ENCODE measurements at places on chromosomes 1 and 21.
A peak's percentile ranks its signal among the peaks of the same experiment; 100 is the strongest.

DNA sequence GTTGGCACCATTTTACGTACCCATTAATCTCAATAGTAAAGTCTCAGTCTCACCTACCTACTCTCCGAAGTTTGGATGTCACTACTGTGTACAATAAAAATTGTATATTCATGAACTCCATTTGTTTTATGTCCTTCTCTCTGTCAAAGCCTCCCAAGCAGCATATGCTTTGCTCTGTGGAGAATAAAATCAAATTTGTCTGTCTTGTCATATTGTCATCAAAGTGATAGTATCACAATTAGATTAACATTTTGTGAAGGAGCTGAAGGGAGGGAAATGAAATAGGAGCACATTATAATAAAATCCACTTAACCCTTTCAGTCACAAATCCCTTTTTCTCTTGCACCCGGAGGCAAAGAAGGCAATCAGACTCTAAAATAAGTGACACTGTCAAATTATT lies 177.1 kb upstream of the RRP15 start:
- DNase-seq = no peak

DNA sequence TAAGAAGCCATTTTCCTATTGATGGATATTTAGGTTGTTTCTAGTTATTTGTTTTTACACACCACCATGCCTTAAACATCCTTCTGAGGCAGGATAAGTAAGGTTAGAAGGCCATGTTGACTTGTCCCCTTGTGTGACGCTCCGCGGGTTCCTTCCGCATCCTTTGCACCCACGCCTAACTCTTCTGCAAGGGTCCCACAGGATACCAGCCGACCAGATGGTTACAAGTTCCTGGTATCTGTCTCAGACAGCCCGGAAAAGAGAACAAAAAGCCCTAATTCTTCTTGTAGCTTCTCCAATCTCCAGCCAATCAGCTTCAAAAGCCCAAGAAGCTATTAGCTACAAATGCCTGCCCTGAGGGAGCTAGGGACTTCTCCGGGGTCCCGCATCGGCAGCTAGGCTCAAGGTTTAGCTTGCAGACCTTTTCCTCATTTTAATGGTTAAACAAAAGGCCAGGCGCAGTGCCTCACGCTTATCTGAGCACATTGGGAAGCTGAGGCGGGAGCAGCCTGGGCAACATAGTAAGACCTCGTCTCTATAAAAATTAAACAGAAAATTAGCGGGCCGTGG lies 4.9 kb upstream of the OTUD3 start:
- no peak for DNase-seq

DNA sequence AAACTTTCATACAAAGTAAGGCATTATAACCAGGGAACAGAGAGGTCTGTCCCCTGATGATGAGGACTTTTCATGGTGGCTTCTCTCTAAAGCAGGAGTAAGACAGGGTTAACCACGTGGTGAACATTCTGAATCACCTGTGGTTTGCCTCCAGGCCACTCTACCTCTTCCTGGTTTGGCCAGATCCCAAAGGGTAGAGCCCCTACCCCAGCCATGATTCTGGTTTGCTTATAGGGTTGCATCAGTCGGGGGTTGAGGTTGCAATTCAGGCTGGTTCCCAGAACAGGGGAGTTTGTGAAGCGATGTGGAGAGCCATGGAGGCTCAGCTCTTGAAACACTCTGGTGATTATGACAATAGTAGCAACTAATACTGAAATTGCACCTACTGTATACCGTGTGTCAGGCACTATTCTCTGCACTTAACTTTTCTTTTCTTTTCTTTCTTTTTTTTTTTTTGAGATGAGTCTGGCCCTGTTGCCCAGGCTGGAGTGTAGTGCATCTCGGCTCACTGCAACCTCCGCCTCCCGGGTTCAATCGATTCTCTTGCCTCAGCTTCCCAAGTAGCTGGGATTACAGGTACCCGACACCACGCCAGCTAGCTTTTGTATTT lies 8.3 kb downstream of the CNR2 start:
- DNase-seq = no peak

GRCh38 chr1:17128361-17128760 lies 9.1 kb upstream of the PADI2 start:
- no peak for DNase-seq

GRCh38 chr21:31489726-31490125 lies 145.7 kb upstream of the TIAM1 start:
- DNase-seq = no peak

- DNase-seq = no peak
These were observed 28.0 kb downstream of the FUBP1 start for GRCh38 chr1:77950873-77951272.

DNA sequence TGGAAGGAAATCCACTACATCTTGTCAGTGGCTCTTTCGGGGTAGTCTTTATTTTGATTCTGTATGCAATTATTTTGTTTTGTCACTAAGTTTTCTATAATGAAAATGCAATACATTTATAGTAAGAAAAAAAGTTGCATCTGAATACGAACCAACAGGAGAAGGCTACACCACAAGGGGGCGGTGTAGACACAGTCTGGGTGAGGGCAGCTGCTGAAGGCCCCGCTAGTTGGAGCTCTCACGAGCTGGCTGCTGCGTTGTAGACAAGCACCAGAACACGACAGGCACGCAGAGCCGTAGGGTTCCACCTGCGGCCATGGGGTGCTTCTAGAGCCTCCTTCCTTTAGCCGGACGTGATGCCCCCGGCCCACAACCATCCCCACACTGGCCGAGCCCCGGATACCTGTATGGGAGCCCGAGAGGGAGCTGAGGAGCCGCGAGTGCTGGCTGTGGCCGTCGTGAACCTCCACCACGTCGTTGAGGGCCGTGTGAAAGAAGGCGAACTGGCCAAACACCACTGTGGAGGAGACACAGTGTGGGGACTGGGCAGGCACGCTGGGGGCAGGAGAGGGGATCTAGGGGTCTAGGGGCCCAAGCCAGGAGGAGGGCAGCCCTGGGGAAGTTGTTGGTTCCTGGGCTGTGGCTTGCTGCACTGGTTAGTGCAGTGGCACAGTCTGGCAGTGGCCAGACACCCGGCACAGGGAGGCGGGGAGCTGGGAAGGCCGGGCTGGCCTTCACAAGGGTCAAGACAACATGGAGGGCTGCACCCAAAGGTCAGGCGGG lies 160.8 kb downstream of the ZSCAN20 start:
- peak; percentile 85 for DNase-seq

- DNase-seq = peak; percentile 72
These were observed 97.2 kb upstream of the ZNF678 start for GRCh38 chr1:227466039-227466645.

DNA sequence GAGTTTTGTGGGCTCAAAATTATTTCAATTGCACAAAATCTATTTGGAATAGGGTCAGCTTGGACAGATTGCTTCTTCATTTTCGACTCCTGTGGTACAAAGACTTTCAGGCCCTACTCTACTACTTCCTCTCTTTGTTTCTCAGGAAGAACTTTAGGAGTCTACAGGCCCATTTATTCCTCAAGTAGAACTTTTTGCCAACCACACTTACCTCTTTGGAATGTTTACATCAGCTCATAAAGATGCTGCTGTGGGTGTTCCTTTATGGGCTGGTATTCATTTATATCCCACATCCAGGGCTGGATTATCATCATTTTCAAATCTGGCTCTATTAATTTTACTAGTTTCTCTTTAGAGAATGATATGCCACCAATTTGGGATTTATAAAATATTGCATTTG lies 46.3 kb upstream of the TNFSF18 start:
- no peak for DNase-seq

GRCh38 chr1:209134001-209134400 lies 449.5 kb upstream of the CAMK1G start:
- DNase-seq = no peak

- DNase-seq = no peak
These were observed 15.2 kb downstream of the STYXL2 start for GRCh38 chr1:167109125-167109524.

- no peak for DNase-seq
These were observed 72.2 kb downstream of the JMJD4 start for GRCh38 chr1:227662933-227663332.

- DNase-seq = no peak
These were observed 20.5 kb upstream of the RNF186 start for GRCh38 chr1:19835578-19835977.

- no peak for DNase-seq
These were observed 357.2 kb downstream of the USP25 start for GRCh38 chr21:16086936-16087335.

DNA sequence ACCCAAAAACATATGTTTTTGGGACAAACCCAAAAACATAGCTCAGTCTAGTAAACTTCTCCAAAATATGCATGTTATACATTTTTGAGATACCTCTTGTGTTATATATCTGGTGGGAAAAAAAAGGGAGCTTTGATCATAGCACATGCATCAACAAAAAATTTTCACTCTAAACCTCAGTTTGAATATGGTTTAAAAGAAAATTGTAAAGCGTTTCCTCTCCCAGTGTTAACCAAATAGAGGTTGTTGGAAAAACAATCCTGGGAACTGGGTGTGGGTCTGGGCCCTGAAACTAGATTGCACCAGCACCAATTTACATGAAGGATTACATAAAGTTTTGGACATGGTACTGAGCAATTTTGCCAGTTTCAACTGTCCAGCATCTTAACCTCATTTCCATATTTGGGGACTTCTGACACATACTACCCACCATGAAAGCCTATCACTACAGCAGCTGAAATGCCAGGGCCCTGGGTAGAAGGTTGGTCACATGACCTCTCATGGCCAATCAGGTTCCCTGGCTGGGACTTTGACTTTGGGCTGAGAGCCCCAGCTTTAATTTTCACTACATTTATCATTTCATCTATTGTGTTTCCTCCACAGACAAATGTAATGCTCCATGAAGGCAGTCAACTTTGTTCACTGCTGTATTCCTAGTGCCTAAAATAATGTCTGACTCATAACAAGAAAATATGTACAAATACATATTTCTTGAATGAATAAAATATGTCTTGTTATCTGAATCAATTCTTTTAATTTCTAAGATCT lies 150.7 kb downstream of the SETD4 start:
- DNase-seq = no peak

DNA sequence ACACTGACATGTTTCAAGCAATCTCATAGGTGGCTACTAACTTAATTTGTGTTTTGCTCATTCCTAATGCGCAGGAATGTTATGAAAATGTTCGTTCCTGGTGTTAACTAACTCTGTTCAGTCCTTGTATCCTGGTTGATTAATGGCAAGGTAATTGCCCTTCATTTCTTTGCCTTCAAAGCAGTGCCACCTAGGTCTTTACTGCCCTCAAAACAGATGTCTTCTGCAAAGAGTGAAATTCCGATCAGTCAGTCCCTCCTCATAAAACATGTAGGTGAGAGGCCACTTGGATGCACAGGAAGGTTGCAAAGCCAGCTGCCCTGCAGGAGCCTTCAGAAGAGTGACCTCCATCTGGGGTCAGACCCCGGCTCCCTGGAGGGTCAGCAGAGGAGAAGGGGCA lies 179.4 kb downstream of the KIF26B start:
- no peak for DNase-seq

- no peak for DNase-seq
These were observed 49.7 kb downstream of the MDM4 start for GRCh38 chr1:204565617-204566582.

DNA sequence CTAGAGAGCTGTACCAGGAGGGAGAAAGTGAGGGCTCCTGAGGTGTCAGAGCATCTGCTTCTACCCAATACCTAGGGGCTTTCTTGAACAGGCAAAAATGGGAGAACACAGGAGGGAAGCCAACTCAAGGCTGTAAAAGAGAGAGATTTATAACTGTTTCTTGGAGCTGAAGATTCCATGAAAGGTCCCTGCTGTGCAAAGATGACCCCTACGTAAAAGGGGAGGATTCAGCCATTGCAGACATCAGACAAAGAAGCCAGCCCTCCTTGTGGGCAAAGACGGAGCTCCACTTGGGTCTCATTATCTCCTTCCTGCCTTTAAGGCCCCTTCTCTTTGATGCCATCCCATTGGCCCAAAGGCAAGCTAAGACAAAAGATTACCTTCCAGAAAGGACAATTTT lies 524.1 kb upstream of the CAMK1G start:
- no peak for DNase-seq

DNA sequence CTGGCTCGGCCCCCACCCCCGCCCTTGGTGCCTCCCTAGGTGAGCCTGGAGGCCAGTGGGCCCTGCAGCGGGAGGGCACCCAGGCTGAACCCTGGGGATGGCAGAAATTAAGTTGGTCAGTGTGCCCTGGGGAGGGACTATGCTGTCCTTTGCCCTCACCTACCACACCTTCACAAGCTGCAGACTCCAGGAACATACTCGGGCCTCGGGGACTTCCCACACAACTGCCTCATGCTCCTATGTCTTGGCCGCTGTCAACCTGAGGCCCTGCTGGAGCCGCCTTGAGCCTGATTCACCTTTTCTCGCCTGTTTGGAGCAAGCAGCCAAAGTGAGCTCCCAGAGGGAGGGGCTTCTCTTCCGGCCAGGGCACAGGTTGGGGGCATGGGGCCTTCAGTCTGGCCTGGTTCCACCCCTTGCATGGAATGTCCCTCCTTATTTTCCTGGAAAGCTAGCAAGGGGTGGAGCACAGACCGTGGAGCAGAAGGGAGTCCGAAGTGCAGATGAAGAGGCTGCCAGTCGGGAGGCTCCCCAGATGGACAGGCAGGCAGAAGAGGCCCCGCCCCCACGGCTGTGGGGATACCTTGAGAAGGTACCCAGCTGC lies 24.7 kb downstream of the KNCN start:
- no peak for DNase-seq

- peak; percentile 52 for DNase-seq
These were observed 43.8 kb downstream of the C1orf198 start for GRCh38 chr1:230824551-230824918.

DNA sequence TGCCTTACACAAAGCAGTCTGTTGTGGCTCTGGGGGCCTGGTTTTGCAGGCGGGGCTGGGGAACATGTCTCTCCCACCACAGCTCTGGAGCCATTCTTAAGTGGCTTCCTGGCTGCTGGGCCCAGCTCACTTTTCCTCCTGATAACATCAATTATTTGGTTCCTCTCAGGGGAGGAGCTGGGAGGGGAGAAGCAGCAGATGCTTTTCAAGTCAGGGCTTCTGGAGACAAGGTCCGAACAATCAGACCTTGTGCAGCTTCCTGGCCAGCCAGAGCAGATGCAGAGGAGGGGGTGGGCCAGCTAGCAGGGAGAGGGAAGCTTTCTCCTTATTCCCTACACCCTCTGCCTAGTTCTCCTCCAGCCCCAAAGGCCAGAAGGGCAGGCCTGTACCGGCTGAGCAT lies 3.7 kb upstream of the PAQR6 start:
- no peak for DNase-seq

DNA sequence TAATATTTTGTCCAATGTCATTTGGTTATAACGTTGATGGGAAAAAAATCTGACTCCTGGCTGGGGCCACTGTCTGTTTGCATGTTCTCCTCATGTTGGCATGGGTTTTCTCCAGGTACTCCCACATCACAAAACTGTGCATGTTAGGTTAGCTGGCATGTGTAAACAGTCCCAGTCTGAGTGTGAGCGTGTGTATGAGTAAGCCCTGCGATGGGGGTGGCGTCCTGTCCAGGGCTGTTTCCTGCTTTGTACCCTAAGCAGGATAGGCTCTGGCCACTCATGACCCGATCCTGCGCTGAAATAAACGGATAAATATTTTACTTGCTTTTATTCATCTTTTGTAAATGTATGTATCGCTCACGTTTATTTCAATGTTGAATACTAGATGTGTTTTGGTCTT lies 13.5 kb downstream of the EFCAB14 start:
- no peak for DNase-seq

Data from vagina (tissue), 2 donors.